Stimulated activated CD8-positive, alpha-beta memory T cell treated with anti-CD3 and anti-CD28 coated beads, Interleukin-15, amount 100 ng/mL, for 24 hours (primary cell): ENCODE measurements at places on chromosomes 6 and 20.

DNA sequence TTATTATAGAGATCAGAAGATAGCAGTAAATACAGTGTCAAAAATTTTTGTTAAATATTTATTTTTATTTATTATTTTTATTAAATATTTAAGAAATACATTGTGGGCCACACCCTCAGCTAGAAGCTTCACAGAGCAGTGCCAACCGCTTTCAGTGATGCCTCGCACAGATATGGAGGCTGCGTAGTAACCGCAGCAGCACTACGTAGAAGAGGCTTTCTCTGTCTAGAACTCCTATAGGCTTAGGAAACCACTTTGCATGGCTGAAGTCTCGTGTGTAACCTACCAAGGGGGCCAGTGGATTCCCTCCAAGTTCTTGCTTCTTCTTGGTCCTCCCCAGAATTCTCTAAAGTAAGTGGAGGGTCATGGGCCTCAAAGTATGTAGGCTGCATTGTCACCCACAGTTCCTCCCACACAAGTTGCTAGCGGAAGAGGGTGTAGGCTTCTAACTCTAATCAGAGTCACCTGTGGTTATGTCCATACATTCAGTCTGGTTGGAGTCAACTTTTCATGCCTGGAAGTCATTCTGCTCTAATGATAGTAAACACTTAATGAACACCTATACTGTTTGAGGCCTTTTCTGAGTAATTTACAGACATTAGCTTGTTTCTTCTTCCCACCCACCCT, 285.6 kb downstream of the CDKAL1 start:
- no peak for DNase-seq

- no peak for DNase-seq
Observed at GRCh38 chr20:36366623-36367369, 60.7 kb downstream of the DLGAP4 start.

DNA sequence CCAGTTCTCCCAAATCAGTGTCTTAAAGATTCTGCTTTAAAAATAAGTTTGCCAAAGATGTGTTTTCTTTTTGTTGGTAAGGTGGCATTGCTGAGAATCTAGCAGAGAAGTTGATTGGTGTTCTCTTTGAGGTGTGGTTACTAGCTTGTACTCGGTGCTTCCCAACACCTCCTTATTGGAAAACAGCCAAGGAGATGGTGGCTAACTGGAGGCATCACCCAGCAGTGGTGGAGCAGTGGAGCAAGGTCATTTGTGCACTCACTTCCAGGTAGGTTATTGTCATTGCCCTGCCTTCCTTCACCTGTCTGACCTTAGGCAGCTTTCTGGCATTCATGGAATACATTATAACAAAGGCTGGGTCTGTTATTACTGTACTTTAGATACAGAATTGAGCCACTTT, 26.7 kb downstream of the RALGAPB start:
- DNase-seq = no peak

DNA sequence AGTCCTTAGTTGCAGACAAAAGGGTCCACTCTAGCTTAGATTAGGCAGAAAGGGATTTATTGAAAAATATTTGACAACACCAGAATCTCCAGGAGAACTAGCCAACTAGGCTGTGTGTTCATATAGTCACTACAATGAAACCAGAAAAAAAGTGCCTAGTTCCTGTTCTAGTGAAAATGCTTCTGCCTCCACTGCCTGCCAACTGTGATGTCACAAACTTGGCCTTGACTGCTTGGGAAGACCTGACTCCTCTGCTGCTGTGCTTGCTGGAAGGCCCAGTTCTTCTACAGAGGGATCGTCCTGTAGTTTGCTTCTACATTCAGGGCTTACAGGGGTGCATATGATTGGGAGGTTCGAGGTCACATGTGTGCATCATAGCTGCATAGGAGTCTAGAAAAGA, 40.3 kb upstream of the XRN2 start:
- no peak for DNase-seq

GRCh38 chr6:127514773-127515227, 4.3 kb downstream of the MTCL3 start:
- DNase-seq = no peak

- DNase-seq = no peak
Observed at GRCh38 chr6:132713352-132714134, at the start of gene VNN1. VNN1 (minus strand) TSS chr6:132714055; CDS start chr6:132714035, 20 bp downstream.

- DNase-seq = no peak
Observed at GRCh38 chr20:4664691-4665360, 56.9 kb upstream of the PRND start.

GRCh38 chr20:50762435-50763220, 31.2 kb downstream of the PARD6B start:
- no peak for DNase-seq

DNA sequence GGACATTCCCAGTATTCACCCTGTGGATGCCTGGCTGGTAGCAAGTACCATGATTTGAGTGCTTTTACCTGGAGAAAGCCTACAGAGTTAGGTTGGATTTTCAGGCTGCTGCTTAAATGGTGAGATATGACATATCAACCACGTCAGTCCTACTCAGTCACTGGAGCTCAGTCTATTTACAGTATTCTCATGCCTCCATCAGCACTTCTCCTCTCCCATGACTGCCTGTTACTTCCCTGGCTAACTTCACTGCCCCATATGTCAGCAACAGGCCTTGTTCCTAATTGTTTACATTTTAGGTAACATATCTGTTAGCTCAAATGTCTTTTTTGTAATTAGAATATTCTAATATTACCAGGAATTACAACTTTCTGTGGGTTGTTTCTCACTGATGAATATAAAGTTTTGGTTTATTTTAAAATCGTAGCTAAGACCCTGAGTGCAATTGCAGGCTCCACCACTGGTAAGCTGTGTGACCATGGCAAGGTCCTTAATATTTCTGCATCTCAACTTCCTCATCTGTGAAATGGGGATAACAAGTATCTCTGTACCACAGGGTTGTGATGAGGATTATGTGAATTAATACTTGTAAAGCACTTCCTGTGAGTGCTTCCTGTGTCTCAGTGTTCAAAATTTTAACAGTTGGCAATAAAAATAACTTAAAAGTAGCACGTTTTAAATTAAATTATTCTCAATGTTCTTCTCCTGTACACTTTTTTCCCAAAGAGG, 54.3 kb downstream of the RNF144B start:
- no peak for DNase-seq

DNA sequence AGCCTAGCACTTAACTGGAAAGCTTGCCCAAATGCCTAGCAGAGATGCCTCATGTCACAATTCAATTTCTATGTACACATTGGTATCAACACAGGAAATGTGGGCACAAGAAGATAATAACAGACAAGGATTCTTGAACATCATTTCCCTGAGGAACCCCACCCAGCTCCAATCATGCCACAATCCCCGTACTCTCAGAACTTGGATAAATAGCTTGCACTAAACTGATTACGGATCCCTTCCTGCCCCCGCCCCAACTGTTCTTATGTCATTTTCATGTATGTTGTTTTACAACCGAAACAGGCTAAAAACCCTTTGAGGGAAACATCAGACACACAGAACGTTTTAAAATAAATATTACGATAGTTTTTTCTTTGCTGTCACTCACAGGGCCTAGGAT, 87.1 kb downstream of the BACH2 start:
- DNase-seq = no peak

- no peak for DNase-seq
Observed at GRCh38 chr6:32291543-32291942, 67.7 kb upstream of the NOTCH4 start.

DNA sequence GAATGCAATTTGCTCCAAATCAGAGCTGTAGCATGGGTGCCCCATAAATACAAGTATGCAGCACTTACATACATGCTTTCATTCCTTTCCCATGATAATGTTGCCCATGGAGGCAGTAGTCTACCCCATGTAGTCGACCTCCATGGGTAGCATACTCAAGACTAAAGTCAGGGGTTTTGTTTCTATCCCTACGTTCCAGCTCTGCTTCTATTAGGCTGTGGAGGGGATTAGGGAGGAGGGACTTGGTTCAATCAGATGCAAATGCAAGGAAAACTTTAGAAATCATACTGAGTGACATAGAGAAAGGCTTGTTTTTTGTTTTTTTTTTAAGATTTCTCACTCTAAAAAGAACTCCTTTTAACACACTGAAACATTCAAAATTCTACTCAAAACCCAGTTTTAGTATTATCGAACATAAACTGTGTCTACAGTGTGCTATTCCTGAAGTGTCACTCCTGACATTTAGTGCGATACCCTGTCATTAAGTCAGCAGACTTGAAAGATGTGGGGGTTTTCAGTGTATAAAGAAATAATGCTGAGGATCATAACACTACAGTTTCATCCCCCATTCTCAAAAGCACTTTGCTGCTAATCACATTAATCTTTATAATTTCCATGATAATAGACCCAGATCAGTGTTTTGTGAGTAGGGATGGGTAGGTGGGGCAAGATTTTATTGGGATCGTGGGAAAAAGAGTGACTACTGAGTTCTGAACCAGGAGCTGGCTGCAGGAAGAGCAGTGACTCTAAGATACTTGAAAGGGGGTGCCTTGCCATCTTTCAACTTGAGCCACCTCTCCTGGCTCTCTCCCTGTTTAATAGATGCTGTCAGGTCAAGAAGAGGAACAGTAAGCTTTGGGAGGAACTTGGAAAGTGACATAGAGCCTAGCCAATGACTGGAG, 40.4 kb upstream of the SCML4 start:
- DNase-seq = no peak

DNA sequence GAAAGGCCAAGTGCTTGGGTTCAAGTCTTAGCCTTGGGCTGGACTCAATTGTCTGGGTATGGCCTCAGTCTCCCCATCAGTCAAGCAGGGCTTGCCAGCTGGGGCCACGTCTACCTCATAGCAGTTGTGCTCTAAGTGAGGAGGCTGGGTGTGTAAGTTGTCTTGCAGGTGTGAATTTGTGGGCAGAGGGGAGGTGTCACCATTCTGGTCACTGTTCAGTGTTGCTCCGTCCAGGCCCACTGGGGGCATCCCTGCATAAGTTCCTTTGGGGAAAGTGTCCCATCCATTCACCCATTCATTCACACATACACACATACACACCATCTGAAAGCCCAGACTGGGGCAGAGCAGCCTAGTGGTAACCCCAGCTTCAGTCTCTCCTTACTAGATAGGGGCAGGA, 36.3 kb downstream of the TFEB start:
- DNase-seq = no peak

- no peak for DNase-seq
Observed at GRCh38 chr20:59438201-59438600, 137.8 kb downstream of the EDN3 start.

DNA sequence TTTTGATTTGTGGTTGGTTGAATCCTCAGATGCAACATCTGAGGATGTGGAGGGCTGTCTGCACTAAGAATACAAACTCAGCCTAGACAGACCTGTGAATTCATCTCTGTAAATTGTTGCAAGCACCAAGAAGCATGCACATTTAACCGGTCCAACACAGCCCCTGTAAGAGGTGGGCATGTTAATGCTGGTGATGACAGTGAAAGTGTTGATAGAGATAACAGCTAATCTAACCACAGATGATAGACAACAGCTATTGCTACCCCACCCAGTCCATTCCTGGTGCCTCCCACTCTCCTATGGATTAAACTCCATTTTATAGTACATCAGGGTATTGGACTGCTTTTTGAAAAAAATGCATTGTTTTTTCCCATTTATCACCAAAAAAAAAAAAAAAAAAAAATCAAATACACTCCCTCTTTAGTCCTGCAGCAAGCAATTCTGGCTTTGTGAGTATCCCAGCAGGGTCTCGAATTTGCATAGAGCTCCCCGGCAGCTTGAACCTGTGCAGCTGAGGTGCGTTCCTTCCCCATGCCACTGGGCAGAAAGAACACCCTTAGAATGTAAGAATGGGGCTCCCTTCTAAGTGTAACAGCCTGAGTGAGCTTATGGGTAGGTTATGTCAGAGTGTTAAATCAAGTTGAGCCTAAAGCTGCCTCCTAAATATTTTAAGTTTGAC, 270.9 kb upstream of the JARID2 start:
- DNase-seq = no peak

GRCh38 chr6:52843605-52844004, 3.0 kb upstream of the GSTA5 start:
- no peak for DNase-seq

DNA sequence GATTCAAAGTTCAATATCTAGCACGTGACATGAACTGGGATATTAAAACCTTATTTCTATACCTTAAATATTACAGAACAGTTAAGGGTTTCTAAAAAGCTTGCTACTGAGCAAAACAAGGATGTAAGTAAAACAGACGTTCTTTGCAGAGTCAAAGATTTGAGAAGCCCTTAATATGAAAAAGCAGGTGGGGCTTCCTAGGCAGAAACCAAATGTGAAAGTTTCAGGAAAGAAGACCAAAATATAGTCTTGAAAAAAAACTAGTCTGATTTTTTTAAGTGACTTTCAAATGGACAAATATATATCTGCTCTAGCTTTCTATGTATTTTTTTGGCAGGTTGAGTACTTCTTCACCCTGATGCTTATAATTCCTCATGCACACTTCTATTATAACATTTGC, 63.2 kb downstream of the TNFRSF21 start:
- no peak for DNase-seq

DNA sequence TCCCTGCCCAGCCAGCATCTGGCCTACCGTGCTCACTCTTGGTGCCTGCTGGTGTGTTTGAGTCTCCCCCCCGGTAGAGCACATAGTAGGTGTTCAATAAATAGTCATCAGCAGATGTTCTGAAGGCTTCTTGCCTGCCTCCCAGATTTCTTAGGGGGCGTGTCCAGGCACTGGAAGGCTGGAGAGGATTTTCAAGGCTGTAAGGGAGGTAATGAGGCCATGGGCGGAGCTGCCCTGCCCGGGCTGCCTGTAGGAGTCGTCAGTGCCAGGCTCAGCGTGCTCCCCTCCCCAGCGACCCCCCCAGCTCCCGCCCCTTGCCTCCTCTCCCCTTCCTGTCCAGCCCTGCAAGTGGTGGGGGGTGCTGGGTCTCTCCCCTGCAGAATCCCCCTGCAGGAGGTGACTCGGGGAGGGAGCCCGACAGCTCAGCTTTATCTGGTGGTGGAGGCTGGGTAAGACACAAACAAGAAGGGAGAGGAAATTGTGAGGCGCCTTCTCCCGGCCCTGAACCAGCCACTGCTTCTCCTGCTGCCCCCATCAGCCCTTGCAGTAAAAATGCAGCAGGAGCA, 55.9 kb downstream of the BCAS4 start:
- no peak for DNase-seq

GRCh38 chr6:53058388-53059195, 6.6 kb upstream of the FBXO9 start:
- DNase-seq = no peak

GRCh38 chr6:50637267-50637666, 76.1 kb upstream of the TFAP2D start:
- DNase-seq = no peak

- DNase-seq = no peak
Observed at GRCh38 chr20:4369119-4369797, 352.5 kb upstream of the PRND start.

DNA sequence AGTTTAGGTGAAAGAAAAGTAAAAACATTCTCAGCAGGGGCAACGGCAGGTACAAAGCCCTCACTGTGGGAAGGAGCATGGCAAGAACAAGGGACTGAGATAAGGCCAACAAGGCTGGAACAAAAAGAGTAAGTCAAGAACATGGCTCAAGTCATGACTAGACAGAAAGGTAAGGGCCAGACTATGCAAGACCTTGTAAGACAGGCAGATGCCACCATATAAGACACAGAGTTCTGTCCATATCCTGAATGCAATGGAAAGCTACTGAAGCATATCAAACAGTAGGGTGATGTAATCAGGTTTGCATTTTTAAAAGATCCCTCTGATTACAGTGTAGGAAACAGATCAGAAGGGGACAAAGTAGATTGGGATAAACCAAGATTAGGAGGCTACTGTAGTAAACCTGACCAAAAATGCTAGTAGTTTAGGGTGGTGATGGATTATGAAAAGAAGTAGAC, 5.5 kb downstream of the REV3L start:
- no peak for DNase-seq
